Stomach (tissue), 19 donors: ENCODE measurements at places on chromosomes 11 and 22. TPM values are rescaled to one million over a fixed set of nuclear protein-coding genes. Genes with fewer than 3 reads are reported as not detected.

Gene WBP2NL
- 3.9 TPM for total RNA-seq

DNA sequence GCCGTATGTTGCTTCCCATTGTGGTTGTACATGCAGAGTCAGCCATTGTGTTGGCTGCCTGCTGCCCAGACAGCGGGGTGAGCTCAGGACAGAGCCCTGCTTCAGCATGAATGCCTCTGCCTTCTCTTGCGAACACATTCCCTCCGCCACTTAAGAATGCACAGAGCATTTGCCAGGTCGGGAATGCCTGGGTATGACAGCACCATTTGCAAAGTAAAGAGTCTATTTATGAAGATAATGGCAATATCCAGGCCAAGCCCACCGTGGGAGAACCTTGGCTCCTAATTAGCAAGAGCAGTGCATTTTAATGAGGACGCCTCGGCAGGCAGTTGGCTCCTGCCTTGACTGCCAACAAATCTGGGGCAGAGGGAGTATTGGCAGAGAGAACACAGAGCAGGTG, 62.5 kb upstream of the SORL1 start:
- H3K4me1 ChIP-seq: peaks cover 7% of the 10 kb centered on the region
- no peaks in the 10 kb centered on the region for H3K36me3 ChIP-seq
- DNase-seq: peak; percentile 64
- no peak overlapping the region for H3K27ac ChIP-seq
- no peaks in the 10 kb centered on the region for H3K27me3 ChIP-seq

GRCh38 chr11:46386674-46387073, 4.9 kb downstream of the CHRM4 start:
- peak; percentile 13 for DNase-seq
- H3K4me1 ChIP-seq: peaks cover 46% of the 10 kb centered on the region
- no peak overlapping the region for H3K4me3 ChIP-seq
- peaks cover 50% of the 10 kb centered on the region for H3K27me3 ChIP-seq
- H3K36me3 ChIP-seq: no peaks in the 10 kb centered on the region
- H3K27ac ChIP-seq: no peak overlapping the region

GRCh38 chr22:42929838-42930155, 72.7 kb upstream of the ARFGAP3 start:
- DNase-seq: no peak
- no peaks in the 10 kb centered on the region for H3K27me3 ChIP-seq
- peaks cover 96% of the 10 kb centered on the region for H3K4me1 ChIP-seq
- no peaks in the 10 kb centered on the region for H3K36me3 ChIP-seq

Gene APOA1
- 73.6 TPM for total RNA-seq

GRCh38 chr22:20859615-20860014, 808 bp downstream of the SNAP29 start:
- H3K27me3 ChIP-seq: no peaks in the 10 kb centered on the region
- peak; percentile 10 for DNase-seq
- H3K4me1 ChIP-seq: peaks cover 39% of the 10 kb centered on the region

DNA sequence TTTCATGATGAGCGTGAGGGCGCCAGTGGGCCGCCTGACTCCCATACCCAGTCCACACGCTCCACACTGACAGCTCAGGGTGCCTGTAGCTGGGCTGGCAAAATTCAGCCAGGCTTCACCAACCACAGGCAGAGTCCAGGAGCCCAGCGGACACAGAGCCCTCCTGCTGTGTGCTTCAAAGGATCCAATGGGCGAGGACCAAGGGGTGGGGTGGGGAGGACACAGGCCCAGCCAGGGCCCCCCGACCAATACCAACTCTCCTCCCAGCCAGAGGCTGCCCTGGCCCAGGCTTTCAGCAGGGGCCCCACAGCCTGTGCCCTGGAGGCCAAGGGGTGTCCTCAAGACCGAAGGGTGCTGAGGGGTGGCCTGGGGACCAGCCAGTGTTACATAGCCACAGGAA, 336.1 kb downstream of the CTTN start:
- H3K4me3 ChIP-seq: no peak overlapping the region
- no peak for DNase-seq
- H3K4me1 ChIP-seq: peaks cover 5% of the 10 kb centered on the region

DNA sequence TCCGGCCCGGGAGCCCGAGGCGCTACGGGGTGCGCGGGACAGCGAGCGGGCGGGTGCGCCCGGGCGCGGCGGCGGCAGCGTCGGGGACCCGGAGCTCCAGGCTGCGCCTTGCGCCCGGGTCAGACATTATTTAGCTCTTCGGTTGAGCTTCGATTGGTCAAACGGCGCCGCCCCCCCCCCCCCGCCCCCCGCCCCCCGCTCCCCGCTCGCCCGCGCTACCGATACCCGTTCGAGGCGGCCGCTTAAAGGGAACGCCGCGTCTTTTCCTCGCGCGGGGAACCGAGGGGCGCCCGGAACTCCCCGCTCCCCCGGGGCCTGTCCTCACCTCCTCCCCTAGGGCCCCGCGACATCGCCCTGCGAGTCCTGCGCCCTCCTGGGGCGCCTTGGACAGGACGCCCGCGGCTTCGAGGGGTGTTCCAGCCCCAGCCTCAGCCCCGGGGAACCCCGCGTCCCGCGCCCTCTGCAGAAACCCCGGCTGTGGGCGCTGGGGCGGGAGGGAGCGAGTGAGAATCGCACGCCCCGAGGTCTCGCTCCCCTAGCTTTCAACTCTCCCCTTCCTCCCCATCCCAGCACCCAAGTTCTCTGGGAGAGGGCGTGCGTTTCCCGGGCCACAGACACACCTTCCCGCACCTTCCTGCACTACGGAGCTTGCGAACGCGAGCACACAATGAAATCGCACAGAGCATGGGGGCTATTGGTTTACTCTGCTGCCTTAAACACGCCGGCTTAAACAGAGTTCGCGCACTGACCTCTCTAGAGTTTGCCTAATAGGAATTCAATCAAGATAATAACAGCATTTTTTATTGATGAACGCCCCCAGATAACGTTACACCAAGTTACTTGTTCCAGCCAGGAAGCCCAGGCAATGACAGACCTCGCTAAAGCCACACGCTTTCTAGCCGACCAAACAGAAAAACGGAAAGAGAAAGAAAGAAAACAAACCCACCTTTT, at the start of gene BDNF:
TSS of gene BDNF (minus strand) at position 105 of the 951 bp plus-strand sequence. CDS start 41,891 bp downstream, outside the sequence.
- H3K27me3 ChIP-seq: peaks cover 41% of the 10 kb centered on the region
- DNase-seq: no peak
- peaks cover 36% of the 10 kb centered on the region for H3K4me1 ChIP-seq
- no peaks in the 10 kb centered on the region for H3K36me3 ChIP-seq
- H3K4me3 ChIP-seq: peak within 1 kb of the TSS; percentile 55
- H3K27ac ChIP-seq: no peak within 1 kb of the TSS

GRCh38 chr11:33630936-33631748, 69.5 kb downstream of the C11orf91 start:
- no peaks in the 10 kb centered on the region for H3K36me3 ChIP-seq
- no peak for DNase-seq
- no peaks in the 10 kb centered on the region for H3K4me1 ChIP-seq

DNA sequence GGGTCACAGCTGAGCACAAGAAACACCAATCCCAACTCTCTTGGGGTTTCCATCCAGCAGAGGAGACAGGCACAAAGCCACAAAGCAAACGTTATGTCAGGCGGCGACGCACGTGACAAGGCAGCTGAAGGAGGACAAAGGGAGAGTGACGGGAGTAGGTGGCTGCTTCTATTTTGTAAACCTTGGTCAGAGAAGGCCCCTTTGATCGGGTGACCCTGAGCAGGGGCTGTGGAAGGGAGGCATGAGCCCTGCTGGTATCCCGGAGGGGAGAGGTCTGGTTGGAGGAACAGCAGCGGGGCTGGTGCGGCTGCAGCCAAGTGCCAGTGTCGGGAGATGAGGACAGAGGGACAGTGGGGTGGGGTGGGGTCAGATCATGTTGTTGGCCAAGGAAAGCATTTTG, 17.3 kb upstream of the RFPL3 start:
- no peak overlapping the region for H3K27ac ChIP-seq
- H3K4me3 ChIP-seq: no peak overlapping the region
- H3K27me3 ChIP-seq: peaks cover 54% of the 10 kb centered on the region
- H3K4me1 ChIP-seq: no peaks in the 10 kb centered on the region
- DNase-seq: peak; percentile 3

DNA sequence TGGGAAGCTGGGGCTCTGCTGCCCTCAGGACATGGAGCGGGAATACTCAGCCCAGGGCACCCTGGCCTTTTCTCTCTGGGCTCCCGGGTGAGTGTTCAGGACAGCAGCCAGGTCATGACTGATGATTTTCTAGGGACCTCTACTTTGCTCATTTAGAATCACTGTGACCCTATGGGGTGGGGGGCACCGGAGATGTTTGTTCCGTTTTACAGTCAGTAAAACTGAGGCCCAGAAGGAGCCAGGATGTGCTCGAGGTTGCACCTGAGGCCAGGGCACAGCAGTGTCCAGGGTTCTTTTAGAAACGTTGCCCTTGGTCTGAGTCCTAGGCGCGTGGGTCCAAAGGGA, 48.1 kb downstream of the SMIM38 start:
- no peaks in the 10 kb centered on the region for H3K36me3 ChIP-seq
- no peak overlapping the region for H3K27ac ChIP-seq
- H3K4me1 ChIP-seq: no peaks in the 10 kb centered on the region
- no peak overlapping the region for H3K4me3 ChIP-seq

DNA sequence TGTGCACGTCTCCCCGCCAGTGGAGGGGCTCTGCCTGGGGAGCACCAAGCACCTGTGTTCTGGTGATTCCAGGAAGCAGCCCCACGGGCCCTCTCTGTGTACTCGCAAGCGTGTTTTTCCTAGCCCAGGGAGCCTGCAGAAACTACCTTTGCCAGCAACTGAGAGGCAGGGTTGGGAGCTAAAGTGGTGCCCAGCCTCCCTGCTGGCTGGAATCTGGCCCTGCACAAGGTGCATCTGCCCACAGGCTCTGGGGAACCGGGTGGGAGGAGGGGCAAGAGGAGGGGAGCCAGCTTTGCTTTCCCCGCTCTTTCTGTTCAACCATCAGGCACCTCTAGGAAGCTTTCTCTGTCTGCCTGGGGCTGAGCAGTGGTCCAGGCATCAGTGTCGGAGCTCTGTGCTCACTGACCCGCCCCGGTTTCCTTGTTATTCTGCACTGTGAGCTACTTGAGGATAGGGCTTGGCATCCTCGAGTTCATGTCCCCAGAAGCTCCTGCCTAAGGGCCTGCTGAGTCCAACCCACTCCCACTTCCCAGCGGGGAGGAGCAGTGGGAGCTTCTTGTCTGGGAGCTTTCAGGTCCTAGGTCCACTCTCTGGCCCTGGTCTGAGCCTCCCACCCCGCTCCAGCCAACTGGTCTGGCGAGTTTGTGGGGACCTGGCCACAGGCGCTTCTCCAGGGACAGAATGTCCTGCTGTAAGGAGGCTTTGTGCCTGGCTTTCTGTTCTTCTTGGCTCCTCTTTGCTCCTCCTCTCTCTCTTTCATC, 14.9 kb downstream of the DAGLA start:
- no peaks in the 10 kb centered on the region for H3K36me3 ChIP-seq
- H3K4me3 ChIP-seq: peak overlapping the region; percentile 11
- H3K27me3 ChIP-seq: no peaks in the 10 kb centered on the region
- H3K4me1 ChIP-seq: peaks cover 67% of the 10 kb centered on the region

- H3K4me1 ChIP-seq: peaks cover 71% of the 10 kb centered on the region
- H3K4me3 ChIP-seq: peak overlapping the region; percentile 76
- H3K27me3 ChIP-seq: no peaks in the 10 kb centered on the region
- peak overlapping the region; percentile 97 for H3K27ac ChIP-seq
- no peak for DNase-seq
These were observed 662 bp upstream of the TRIM3 start for GRCh38 chr11:6474413-6474792.

Gene WT1
- not detected for total RNA-seq

GRCh38 chr11:65353900-65354264, 669 bp upstream of the TIGD3 start:
- H3K36me3 ChIP-seq: peaks cover 39% of the 10 kb centered on the region
- peak overlapping the region; percentile 73 for H3K27ac ChIP-seq
- H3K27me3 ChIP-seq: no peaks in the 10 kb centered on the region
- peak overlapping the region; percentile 76 for H3K4me3 ChIP-seq

Gene PATE2
- total RNA-seq: not detected

DNA sequence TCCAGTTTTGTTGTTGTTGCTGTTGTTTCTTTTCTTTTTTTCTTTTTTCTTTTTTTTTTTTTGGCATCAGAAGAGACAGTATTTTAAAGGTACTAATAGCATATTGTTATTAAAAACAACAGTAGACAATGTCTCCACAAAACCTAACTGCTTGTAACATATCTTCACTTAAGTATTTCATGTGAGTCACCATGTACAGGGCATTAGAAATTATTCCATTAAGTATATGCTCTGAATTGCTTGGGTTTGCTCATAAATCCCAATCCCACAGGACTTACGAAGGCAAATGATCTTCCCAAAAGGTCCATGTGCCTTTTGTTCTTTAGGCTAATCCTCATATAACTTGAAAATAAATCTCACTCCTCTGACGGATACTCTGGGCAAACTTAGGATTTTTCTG, 35.9 kb downstream of the MAP6 start:
- H3K36me3 ChIP-seq: no peaks in the 10 kb centered on the region
- no peaks in the 10 kb centered on the region for H3K4me1 ChIP-seq
- H3K27me3 ChIP-seq: no peaks in the 10 kb centered on the region
- H3K27ac ChIP-seq: no peak overlapping the region
- H3K4me3 ChIP-seq: no peak overlapping the region
- no peak for DNase-seq

DNA sequence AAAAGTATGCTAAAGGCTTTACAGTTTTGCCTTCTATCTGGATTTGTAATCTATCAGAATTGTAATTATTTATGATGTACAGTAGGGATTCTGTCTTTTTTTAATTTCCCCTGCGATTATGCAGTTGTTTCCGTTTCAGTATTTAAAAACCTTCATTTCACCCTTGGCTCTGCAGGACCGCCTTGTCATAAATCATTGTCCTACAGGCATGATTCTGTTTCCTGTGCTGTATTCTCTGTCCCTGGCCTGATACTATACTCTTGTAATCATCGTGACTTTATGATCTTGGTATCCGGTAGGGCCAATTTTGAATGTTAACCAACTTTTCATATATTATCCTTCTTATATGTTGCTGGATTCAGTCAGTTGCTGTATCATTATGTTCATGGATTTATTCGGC, 151.7 kb downstream of the ATXN10 start:
- no peaks in the 10 kb centered on the region for H3K27me3 ChIP-seq
- H3K4me3 ChIP-seq: no peak overlapping the region
- no peaks in the 10 kb centered on the region for H3K4me1 ChIP-seq
- no peaks in the 10 kb centered on the region for H3K36me3 ChIP-seq
- H3K27ac ChIP-seq: no peak overlapping the region
- DNase-seq: no peak

Gene USP35
- 68.4 TPM for total RNA-seq

Gene ASPHD2
- 6.1 TPM for total RNA-seq

- DNase-seq: no peak
- no peaks in the 10 kb centered on the region for H3K27me3 ChIP-seq
- no peaks in the 10 kb centered on the region for H3K4me1 ChIP-seq
- no peak overlapping the region for H3K4me3 ChIP-seq
- no peak overlapping the region for H3K27ac ChIP-seq
These were observed 24.1 kb upstream of the CLNS1A start for GRCh38 chr11:77661670-77662069.

- no peak for DNase-seq
- no peak overlapping the region for H3K4me3 ChIP-seq
- H3K27ac ChIP-seq: no peak overlapping the region
- no peaks in the 10 kb centered on the region for H3K36me3 ChIP-seq
These were observed 138.5 kb upstream of the SYT13 start for GRCh38 chr11:45424411-45425180.

DNA sequence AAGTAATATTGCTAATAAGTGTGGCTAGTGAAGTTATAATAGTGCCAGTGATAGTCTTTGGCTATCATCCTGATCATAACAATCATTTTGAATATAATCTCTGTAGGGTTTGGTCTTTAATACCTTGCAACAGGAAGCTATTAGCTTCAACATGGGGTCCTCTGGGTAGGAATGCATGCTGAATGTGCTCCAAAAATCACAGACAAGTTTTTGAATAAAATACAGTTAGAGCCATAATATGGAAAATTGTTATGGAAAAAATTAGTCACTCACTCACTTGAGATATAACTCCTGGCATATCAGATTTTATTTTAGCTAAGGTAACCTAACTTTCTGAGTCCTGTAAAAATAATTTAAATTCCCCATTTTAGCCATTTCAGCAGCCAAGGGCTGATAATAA, 95.4 kb upstream of the MTMR2 start:
- no peak overlapping the region for H3K27ac ChIP-seq
- no peak for DNase-seq
- H3K27me3 ChIP-seq: no peaks in the 10 kb centered on the region
- no peaks in the 10 kb centered on the region for H3K36me3 ChIP-seq
- no peak overlapping the region for H3K4me3 ChIP-seq
